Caki2 (cell line): ENCODE measurements at places on chromosomes 12 and 14.

DNA sequence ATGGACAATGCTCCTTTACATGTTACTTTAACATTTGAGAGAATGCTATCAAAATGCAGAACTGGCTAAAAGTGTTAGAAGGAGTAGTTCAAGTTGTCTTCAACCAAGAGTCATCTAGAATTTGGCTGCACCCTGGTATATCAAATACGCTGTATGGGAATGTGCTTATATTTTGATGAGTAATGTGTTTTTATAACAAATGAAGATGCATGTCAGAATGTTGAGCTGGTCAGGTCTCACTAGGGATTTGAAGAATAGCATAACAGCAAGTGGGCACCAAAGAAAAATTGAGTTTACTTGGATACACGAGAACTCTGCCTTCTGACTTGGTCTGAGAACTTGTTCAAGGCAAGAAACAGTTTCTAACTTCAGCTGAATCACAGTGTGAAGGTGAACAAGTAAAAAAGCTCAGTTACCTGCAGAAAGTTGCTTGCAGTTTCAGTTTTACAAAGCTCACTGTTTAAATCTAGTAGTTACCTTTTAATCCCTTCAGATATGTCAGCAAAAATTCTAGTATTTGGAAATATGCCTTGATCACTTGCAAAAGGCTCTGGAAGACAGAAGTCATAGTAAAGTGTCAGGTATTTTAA is 82.3 kb downstream of the PDE3A start:
- DNase-seq = no peak

DNA sequence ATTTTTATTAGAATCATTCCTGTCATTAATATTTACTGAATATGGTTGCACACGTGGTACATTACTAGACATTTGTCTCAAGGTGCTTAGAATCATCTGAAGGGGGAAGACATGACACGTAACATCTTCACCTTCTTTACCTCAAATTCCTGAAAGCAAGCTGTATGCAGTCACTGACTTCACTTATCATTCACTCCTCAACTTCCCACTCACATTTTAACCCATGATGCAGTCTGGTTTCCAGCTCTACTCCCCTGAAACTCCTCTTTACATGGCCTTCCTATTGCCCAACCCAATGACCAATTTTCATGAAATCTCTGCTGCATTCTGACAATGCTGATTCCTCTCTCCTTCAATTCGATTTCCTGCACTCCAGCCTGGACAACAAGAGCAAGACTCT is 5.8 kb upstream of the PSMC6 start:
- DNase-seq = no peak

GRCh38 chr12:108479364-108480070 is 35.6 kb upstream of the FICD start:
- DNase-seq = no peak

DNA sequence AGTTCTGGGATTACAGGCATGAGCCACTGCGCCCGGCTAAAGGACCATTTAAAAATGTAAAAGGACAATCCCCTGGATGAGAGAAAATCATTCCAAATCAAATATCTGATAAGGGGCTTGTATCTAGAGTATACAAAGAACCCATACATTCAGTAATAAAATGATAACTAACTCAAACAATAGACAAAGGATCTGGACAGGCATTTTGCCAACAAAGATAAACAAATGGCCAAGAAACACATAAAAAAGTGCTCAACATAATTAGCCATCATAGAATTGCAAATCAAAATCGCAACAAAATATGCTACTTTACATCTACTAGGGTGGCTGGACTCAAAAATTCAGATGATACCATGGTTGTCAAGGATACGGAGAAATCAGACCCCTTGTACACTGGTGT is 8.5 kb upstream of the BICD1 start:
- no peak for DNase-seq

GRCh38 chr12:52212701-52213563 is 20.1 kb upstream of the KRT7 start:
- no peak for DNase-seq

DNA sequence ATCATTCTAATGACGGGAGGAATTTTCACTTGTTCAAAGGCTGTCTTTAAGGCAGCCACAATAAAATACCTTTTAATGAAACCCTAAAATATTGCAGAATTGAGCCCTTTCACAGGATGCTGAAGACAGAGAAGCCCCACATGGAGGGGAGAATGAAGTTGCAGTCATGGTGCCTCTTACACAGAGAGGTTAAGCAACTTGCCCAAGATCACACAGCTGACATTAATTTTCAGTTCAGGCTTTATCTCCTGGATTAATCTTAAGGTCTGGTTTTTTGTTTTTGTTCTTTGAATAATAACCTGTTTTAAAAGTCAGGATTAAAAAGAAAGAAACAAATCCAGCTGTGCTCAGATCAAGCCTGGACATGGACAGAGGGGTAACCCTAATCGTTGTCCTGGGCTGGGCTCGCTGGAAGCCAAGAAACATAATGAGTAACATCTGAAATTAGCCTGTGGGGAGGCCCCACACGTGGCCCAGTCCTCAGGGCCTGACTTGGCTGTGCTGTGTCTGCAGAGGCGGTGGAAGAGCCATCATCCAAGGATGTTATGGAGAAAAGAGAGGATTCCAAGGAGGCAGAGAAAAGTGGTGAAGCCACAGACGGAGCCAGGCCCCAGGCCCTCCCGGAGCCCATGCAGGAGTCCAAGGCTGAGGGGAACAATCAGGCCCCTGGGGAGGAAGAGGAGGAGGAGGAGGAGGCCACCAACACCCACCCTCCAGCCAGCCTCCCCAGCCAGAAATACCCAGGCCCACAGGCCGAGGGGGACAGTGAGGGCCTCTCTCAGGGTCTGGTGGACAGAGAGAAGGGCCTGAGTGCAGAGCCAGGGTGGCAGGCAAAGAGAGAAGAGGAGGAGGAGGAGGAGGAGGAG is 8.0 kb downstream of the CHGA start:
- DNase-seq = no peak

GRCh38 chr12:109879351-109880042 is 844 bp downstream of the GLTP start:
- DNase-seq = no peak

DNA sequence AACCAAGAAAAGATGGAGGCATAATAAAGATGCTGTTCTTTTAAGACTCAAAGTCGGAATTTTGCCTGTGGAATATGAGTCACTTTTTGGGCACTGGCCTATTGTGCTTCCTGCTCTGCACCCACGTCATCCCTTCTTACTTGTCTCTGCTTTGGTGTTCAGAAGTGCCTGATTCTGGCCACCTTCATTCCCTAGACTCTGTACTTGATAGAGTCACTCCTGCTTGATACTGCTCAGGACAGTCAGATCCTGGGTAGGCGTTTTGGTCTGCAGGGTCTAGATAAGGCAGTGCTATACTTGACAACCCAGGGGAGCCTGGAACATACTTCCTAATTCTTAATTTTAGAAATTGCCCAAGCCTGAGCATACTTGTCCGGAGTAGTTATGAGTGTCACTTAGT is 1.9 kb downstream of the LRRK2 start:
- DNase-seq = peak; percentile 75

- DNase-seq = no peak
Measured at GRCh38 chr14:74476107-74476506, 17.0 kb downstream of the NPC2 start.

DNA sequence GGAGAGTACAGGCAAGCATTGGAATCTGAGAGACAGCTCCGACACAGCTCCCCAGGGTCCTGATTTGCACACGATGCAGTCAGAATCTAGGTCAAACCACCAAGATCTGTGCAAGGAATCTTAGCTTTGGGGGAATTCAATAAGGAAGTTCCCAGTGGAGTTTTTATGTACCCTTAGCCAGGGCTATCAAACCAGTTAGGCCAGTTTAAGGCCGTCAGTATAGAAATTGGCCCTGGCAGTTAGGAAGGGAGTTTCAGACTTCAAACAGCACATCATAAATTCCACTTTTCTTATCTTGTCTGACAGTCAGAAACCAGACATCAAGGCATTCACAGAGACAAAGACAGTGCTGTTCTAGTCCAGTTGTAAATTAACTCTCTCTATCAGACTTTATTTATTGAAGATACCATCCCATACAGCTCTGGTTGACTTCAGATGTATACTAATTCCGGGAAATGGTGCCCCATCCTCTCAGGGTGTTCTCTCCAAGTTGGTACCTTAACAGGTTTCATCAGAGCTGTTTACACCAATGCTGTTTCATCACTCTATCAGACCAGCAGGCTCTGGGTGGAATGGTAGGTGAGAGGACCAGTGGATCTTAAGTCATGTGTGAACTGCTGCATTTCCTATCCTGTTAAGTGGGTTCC is 157.5 kb upstream of the ATF7IP start:
- no peak for DNase-seq

DNA sequence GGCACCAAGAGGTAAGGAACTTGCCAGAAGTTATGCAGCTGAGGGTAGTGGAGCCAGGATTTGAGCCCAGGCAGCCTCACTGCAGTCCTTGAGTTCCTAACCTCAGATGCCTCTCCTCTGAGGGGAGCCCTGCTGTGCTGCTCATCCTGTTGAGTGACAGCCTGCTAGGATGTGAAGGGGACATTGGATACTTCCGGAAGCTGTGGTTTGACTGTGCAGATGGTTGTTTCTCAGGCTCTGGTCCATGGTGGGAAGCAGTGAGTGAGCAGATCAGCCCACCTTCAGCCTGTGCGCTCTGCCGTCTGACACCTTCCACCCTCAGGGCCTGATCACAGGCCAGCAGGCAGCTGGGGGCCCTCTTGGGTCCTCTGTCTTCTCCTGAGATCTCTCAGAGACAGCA is 253.2 kb downstream of the CACNA1C start:
- no peak for DNase-seq

DNA sequence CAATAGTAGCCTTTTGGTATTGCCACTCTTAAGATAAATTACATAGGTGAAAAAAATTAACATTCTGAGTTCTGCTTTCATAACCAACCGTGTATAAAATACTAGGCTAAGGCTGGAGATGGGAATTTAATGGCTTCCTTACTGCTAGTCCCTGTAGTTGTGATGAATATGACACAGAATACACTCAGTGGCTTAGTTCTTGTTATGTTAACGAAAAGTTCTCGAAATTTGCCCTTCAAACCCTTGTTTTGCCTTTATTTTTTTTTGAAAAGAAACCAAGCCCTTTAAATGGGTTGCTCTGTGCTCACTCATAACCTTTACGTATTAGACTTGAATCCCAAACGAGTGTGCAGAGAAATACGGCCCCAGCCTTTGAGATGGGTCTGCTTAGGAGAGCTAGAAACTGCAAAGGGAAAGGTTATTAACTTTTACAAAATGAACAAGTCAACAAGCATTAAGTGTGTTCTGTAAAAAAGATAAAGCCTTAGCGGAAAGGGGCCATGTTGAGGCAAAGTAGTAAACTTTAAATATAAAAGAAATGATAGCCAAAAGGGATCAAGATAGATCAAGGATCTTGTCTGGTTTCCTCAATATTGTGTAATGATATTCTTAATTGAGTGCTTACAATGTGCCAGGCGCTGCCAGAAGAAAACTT is 1.7 kb downstream of the NUDT4 start:
- DNase-seq = peak; percentile 8

GRCh38 chr12:26841085-26841484 is 8.1 kb upstream of the ITPR2 start:
- no peak for DNase-seq

GRCh38 chr14:23401291-23401690 is 6.8 kb downstream of the MYH6 start:
- no peak for DNase-seq

DNA sequence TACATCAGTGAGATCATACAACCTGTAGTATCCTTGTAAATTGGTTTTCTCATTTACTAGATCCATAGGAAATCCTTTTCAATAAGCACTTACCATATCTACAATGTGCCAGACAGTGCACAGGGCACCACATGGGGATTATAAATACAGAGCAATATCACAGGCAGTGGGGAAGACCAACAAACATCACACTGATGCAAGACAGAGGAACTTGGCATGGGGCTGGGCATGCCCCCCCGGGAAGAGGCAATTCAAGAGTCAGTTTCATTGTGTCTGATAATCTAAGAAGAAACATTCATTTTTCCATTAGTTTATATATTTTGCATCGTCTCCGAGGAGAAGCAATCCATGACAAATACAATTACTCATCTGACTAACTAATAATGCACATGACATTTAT is 16.2 kb downstream of the NT5DC3 start:
- DNase-seq = no peak

- DNase-seq = no peak
Measured at GRCh38 chr12:57894399-57895292, 46.7 kb upstream of the ATP23 start.

DNA sequence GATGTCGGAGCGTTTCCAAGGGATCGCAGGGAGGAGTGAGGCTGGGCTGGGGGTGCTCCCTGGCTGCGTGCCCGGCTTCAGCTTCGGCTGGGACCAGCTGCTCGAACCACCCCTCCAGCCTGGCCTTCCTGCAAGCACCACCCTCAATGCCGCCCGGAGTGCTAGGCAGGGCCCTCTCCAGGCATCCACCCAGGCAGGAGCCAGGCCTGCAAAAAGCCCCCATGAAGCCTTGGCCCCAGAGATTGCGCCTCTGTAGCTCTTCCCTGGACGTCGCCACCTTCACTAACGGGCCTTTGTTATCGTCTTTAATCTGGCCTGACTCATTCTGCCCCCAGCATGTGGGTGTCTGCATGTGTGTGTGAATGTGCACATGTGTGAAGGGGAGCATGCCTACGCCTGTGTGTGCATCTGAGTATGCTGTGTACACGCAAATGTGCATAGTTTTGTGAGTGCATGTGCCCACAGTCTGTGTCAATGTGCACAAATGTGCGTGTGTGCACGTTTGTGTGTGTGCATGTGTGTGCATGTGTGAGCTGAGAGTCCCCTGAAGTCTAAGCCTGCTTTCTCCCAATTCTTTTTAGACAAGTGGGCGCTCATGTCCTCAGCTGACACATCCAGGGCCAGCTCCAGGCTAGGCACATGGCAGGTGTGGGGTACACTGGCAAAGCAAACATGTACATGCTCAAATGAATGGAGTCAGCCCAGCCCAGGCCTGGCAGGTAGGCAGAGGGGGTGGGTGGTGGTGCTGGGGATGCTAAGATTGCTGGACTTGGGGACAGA is 195.4 kb upstream of the C14orf180 start:
- DNase-seq = no peak

DNA sequence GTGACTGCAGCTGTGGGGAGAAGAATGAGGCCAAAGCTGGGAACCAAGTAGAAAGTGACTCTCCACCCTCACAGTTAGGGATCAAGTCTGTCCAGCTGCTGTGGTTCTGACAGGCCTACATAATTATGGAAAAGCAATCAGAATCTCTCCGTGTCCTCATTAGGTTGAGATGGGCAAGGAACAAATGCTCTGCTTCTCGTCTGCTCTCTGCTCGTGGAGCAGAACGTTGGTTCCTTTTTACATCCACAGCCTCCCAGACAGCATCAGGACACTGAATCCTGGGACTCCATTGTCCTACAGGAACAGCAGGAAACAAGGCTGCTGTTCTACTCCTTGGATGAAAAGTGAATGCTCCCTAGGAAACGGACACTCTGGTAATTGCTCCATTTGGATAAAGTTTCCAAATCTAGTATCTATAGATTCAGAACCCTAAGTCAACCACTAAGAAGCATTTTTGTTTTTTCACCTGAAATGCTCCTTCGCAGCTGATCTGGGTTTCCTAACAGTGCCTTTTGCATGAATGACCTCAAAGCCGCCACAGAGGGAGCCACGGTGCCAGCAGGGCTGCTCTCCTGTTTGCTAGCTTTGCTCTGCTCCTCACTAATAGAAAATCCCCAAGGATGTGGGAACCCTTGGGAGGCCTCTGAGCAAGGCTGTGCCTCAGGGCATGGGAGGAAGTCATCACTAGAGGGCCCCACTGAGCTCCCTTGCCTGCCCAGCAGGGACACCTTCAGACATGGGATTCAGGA is 102.0 kb downstream of the EGLN3 start:
- DNase-seq = peak; percentile 75

GRCh38 chr12:3604748-3605586 is 114.0 kb downstream of the PRMT8 start:
- DNase-seq = no peak

- DNase-seq = no peak
Measured at GRCh38 chr12:50220363-50220995, 53.3 kb upstream of the CERS5 start.
